Left forelimb (tissue), 1 donor: ENCODE measurements at places on chromosomes 6 and 20.

DNA sequence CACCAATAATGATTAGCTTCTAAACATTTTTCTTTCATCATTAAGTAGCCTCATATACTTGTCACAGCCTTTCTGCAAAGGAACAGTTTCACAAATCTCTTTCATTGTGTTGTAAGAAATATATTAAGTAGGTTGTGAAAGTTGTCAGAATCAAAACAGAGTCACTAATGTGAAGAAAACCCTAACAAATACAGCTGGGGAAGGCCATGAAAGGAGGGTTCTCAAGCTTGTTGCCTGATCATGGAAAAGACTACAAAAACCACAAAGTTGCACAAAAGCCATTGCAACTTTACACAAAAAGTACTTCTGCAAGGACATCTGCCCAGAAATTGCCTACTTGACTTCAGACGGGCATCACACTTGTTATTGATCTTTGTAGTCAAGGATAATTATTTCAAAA lies 216.1 kb downstream of the ALDH8A1 start:
- no peak for DNase-seq

DNA sequence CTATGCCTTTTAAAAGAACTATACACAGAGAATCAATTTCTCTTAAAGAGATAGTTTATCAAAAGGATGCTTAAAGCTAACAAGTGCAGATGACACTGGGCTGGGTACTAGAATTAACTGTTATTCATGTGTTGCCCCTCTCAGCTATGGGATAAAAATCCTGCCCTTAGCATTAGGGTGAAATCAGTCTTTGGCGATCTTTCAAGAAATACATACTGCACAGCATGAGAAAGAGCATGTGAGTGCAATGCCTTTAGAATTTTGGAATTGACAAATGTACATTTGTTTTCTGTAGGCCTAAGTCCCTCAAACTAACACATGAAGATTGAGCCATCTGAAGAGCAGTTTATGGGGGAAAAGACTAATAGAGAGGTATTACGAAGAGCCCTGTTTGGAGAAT lies 115.4 kb downstream of the ZFP64 start:
- no peak for DNase-seq

DNA sequence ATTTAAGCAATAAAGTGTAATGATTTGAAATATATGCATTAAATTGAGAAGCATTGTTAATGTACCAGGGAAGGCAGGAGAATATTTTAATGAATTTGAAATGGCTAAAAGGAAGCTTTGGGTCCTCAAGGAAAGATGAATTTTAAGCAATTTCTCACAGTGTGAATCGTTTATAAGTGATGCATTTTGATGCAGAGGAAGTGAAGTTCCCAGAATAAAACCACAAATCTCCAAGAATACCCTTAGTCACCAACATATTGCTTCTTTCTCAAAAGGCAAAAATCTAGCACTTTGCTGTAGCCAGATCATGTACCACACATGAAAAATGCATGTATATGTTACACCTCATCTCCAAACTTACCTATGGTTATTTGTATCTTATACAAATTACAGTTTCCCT lies 11.7 kb downstream of the TPD52L1 start:
- no peak for DNase-seq

- DNase-seq = no peak
Measured at GRCh38 chr6:136720045-136720770, 72.1 kb downstream of the MAP3K5 start.

- no peak for DNase-seq
Measured at GRCh38 chr20:15656124-15656523, 917.1 kb downstream of the KIF16B start.

DNA sequence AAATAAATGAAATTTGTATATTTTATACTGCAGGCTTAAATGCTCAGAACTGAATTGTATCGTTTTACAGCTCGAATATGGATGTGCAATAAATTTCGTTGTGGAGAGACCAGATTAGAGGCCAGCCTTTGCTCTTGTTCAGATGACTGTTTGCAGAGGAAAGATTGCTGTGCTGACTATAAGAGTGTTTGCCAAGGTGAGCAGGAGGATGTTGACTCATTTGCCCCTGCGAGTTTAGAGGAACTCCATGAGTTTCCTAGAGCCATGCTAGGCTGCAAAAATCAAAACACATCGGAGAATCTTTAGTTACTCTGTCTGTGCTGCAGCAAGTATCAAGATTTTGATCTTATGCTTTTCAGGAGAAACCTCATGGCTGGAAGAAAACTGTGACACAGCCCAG lies 15.4 kb downstream of the ENPP3 start:
- DNase-seq = no peak

- no peak for DNase-seq
Measured at GRCh38 chr20:34871966-34872621, 562 bp downstream of the GGT7 start.

DNA sequence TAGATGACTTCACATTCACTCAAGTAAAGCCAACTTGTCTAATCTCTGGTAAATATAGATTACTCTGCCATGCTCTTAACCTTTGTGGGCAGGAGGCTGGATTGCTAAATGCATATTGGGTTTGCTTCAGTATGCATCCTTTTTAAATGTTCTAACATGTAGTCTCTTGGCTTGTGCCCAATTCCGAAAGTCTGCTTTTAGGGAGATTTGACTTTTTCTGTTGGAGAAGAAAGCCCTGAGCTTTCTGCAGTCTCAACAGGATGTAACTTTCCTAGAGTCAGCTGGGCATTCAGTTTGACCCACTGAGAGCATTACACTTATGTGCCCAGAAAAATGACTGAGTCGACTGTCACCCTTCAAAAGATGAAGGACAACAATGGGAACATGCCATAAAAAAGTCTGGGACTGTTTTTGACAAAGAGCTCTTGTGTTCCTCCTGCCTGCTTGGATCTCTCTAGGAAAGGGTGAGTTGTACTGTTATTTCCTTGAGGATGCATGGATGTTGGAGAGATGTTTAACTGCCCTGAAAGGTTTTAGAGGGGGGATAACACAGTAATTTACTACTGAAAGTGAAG lies 299.4 kb downstream of the ZFAND3 start:
- DNase-seq = no peak

- no peak for DNase-seq
Measured at GRCh38 chr6:15628499-15629131, 34.2 kb downstream of the DTNBP1 start.

- no peak for DNase-seq
Measured at GRCh38 chr6:13479206-13479800, 8.1 kb downstream of the GFOD1 start.

- DNase-seq = no peak
Measured at GRCh38 chr6:112480553-112480952, 133.4 kb downstream of the RFPL4B start.

DNA sequence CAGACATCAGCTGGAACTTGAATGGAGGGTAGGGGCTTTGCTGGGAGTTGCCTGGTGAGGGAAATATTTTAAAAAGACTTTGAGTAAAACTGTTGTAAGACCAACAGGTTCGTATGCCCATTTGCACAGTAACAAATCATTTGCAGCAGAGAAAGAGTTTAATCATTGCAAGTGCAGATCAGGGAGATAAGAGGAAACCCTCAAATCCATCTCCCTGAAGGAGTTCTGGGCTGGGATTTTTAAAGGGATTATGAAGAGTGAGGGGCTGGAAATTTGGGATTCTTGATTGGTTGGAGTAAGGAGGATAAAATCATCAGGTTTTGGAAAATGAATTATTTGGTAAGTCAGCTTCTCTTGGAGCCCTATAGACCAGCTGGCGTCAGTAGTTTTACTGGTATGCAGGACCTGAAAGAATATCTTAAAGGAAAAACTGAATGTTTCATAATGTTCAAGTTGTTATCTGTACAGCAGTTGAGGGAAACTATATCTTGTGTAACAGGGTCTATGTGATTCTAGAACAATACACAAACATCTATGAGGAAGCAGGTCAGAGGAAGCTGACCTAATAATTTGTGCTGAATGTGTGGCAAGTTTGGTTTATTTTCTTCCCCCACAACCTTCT lies 295.5 kb downstream of the PLCB1 start:
- no peak for DNase-seq

- no peak for DNase-seq
Measured at GRCh38 chr6:156513504-156513903, 263.7 kb upstream of the ARID1B start.

DNA sequence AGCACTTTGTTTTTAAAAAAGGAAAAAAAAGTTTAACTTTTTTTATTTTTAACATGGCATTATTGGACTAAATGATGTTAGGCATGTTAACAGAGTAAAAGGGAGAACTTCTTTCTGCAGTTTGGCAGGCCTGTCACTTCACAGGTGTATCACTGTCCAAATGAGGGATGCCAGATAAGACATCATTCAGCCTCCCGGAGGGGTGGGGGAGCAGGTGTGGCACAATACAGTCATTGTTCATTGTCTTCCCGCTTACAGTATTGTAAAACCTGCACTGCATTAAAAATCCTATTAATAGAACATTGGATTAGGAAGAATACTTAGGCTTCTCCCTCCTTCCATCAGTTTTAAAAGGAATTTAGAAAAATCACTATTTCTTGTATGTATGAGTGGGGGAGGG lies 80.7 kb downstream of the CARMIL1 start:
- DNase-seq = no peak

DNA sequence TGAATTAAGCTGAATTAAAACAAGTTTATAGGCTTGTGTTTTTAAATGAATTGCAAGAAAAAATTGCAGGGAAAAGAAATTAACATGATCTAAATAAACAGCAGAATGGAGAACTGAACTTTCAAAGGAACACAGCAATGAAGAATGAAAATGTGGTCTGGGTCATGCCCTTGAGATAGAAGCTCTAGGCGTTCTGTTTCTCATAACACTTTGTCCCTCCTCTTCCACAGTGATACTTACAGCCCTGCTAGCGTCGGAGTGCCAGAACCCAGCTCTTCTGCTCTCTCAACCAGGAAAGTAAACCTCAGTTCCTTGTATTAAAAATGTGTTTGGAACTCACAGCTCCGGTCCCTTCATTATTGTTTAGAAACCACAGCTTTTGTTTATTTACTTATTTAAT lies 11.4 kb downstream of the HMGCLL1 start:
- no peak for DNase-seq

GRCh38 chr6:35508027-35508426 lies 4.7 kb downstream of the TULP1 start:
- DNase-seq = no peak

DNA sequence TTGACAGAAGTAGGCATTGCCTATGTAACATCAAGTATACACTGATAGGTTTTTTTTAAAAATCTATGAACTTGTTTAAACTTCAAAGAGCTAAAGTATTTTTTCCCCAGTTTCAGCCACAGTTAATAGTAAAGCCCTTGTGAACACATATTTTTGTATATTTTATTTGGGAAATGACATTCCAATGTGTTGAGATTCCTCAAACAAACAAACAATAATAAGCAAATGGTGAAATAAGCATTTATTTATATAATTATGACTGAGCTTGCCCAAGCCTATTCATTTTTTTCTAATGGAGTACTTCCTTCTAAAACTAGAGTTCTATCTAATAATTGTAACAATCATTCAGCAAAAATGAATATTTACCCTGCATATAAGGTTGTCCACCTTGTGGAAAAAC lies 12.5 kb downstream of the SYCP2 start:
- no peak for DNase-seq

- DNase-seq = no peak
Measured at GRCh38 chr20:8156235-8157079, 24.4 kb downstream of the PLCB1 start.

- DNase-seq = no peak
Measured at GRCh38 chr20:51507216-51508036, 35.1 kb downstream of the NFATC2 start.

- DNase-seq = no peak
Measured at GRCh38 chr20:33043731-33044181, 9.9 kb upstream of the BPIFB3 start.

DNA sequence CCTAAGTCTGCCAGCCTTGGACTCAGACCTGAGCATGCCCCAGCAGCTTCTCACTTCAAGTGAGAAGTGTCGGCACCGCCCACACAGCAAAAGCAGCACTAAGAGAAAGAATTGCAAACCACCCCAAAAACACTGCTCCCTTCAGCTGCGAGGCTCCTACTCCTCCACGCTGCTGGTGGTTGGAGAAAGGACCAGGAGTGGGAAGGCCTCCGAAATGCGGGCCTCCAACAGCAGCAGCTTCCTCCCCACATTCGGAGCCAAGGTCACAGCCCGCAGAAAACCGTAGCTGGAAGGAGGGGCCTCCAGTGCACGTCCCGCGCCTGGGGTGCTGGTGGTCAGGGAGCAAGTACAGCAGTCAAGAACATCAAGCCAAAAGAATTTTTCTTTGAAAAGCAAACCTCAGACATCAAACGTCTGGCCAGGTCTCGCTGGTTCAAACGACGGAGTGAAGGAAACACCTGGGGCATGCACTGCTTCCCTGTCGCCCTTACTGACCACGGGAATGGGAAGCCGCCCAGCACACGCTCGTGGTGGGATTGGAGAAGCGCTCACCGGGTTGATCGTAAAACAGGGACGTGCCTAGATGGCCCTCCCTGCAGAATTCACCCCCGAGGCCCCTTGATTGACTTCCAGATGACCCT lies 185.6 kb upstream of the CST7 start:
- peak; percentile 45 for DNase-seq

- DNase-seq = no peak
Measured at GRCh38 chr20:14576196-14576877, 238.9 kb upstream of the FLRT3 start.

- no peak for DNase-seq
Measured at GRCh38 chr6:111971866-111972532, 81.9 kb upstream of the CCN6 start.

DNA sequence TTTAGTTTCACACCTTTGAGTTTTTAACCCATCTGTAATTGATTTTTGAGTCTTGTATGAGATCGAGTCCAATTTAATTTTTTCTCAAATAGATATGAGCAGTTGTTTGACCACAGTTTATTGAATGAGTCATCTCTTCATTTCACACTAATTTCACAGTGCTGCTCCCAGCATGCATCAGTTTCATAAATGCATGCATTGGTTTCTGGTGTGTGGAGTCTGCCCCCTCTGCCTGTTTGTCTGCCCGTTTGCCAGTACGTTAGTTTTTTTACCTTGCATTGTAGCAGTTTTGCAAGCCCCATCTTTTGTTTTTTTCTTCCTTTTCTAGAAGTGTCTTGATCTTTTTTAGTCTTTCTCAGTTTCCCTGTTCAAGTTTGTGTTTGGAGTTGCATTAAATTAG lies 11.9 kb downstream of the SLX4IP start:
- DNase-seq = no peak
